ENCODE measurements at places on chromosomes 11 and 22.

- DNase-seq, result no peak
These were observed 21.7 kb downstream of the SELENOO start for GRCh38 chr22:50222508-50222907.

DNA sequence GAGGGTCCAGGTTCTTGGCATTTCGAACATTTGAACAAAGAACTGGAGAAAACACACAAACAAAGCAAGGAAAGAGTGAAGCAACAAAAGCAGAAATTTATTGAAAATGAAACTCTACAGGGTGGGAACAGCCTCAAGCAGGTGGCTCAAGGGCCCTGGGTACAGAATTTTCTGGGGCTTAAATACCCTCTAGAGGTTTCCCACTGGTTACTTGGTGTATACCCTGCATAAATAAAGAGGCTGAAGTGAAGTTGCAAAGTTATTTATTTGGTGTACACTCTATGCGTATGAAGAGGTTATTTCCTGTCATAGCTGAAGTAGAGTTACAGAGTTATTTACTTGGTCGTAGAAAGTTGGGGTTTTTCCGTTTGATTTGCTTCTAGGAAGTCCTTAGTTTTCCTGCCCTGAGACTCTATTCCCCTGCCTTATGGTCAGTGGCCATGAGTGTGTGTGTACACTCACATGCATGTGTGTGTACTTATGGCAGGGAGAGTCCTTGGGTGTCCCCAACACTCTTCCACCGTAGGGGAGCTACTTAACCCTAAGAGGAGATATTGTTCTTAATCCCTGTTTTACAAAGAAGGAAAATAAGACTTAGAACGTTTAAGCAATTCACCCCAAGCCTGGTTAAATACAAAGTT lies 5.6 kb upstream of the SMCO4 start:
- no peak for DNase-seq

DNA sequence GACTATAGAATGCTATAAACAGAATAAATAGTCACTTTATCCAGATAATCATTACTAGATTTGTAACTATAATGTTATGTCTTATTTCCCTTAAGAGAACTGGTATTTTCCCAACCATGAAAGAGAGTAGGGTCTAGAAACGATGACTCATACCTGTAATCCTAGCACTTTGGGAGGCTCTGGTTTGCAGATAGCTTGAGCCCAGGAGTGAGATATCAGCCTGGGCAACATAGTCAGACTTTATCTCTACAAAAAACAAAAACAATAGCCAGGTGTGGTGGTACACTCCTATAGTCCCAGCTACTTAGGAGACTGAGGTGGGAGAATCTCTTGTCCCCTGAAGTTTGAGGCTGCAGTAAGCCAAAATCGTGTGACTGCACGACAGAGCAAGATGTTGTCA lies 30.9 kb downstream of the OR52A5 start:
- DNase-seq, result no peak

- DNase-seq, result no peak
These were observed 3.9 kb upstream of the OPCML start for GRCh38 chr11:133536198-133536597.

GRCh38 chr11:93737904-93738612 lies 3.2 kb downstream of the TAF1D start:
- DNase-seq, result no peak
